ENCODE measurements at places on chromosomes 2 and 18.

- DNase-seq, result no peak
These were observed 124.2 kb downstream of the OLA1 start for GRCh38 chr2:174124181-174124580.

GRCh38 chr2:230900336-230900995 is 24.6 kb downstream of the GPR55 start:
- no peak for DNase-seq

GRCh38 chr2:67015681-67016080 is 381.5 kb upstream of the ETAA1 start:
- no peak for DNase-seq

- no peak for DNase-seq
These were observed 801.6 kb downstream of the MBD2 start for GRCh38 chr18:53422896-53423295.

DNA sequence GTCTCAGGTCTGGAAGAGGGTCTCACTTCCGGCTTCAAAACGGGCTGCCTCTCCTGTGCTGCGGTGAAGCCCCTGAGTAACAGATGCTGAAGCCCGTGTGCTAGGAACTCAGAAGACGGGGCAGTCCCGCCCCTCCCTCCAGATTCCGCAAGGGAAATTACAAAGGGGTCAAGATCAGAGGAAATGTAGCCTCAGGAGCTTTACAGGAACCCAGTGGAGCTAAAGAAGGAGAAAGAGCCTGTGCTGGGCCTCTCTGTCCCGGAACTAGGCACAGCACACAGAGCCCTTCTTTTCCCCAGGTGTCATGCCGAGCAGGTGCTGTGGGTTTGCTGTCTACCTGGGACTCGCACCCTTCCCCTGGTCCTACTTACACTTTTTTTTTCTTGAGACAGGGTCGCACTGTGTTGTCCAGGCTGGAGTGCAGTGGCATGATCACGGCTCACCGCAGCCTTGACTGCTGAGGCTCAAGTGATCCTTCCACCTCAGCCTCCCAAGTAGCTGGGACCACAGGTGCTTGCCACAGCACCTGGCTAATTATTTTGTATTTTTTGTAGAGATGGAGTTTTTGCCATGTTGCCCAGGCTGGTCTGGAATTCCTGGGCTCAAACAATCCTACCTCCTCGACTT is 72.7 kb upstream of the MAP4K4 start:
- DNase-seq, result no peak

DNA sequence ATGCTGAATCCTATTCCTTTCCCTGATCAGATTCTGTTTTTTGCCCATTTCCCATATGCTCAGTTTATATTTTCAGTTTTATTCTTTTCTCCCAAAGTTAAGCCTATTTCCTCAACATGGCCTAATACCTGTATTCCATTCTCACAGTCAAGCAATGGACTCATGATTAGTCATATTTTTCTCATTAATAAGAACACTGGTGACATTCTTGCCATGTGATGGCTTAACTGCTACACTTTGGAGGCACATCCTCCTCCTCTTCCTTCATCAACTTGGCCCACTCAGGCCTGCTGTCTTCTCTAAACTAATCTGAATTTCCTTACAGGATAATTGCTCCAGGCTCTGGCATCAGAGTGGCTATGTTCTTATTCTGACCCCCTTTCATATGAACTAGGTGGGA is 679.2 kb downstream of the NYAP2 start:
- DNase-seq, result no peak

GRCh38 chr18:58177004-58177717 is 133.1 kb downstream of the NEDD4L start:
- DNase-seq, result no peak

- peak; percentile 70 for DNase-seq
These were observed 14.7 kb upstream of the BCL11A start for GRCh38 chr2:60567919-60568768.

DNA sequence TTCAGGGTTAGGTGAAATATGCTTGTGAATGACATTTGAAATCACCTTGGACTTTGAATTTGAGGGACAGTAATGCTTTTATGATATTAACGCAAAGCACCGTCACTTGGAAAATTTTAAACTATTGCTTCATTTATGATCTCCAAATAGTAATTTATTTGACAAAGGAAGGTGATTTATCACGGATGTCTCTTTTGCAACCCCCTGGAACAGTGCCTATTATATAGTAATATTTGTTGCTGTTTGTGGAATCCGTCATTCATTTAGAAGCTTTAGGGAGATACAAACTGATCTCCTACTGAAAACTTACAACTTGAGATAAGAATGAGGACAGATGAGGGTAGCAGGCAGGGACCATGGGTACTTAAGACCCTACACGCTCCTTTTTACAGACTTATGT is 10.7 kb upstream of the ZEB2 start:
- DNase-seq, result no peak

DNA sequence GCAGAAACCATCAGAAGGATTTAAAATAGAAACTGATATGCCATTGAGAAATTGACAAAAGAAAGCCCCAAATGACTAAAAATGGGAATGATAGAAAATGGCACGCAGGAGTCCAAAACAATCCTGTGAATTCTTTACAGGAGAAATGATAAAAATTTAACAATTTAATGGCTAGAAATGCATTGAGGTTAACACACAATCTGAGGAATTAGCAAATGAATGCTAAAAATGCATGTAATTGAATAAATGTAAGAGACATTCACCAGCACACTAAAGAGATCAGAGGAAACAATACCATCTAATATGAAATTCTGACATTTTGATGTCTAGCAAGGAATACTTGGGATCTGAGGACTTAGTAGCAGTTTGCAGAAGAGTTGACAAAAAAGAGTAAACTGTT is 37.0 kb downstream of the MARCHF4 start:
- no peak for DNase-seq

GRCh38 chr2:28995765-28996750 is 15.0 kb downstream of the TOGARAM2 start:
- no peak for DNase-seq

DNA sequence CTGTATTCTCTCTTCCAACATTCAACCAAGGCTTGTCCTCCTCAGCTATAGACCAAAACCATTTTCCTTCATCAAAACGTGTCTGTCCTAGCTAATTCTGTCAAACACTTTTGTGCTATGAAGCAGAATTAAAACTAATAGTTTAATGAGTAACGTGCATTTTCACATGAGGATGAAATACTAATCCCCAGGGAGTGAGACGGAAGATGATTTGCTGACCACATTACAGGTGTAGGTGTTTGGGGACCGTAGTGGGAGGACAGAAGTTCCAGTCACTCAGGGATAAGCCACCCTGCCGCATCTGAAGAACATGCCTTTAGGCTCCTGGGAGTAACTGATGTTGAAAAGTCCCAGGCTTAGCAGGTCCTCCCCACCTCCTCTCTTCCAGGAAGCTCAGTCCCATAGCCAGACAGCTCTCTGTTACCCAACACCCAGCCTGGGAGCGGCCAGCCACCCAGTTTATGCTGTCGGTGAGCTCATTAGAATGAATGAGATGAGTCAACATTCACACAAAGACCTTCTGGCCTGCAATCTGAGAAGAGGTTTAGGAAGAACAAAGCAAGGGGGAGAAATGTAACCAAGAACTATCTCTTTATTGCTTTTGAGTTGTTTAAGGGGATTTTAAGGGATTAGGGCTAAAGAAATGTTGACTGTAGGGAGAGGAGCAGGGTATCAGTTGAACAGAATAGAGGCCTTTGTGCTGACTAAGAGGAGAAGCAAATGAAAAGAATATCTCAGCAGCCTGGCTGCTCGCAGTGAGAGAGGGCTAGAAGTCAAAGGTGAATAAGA is 122.5 kb downstream of the FOXI3 start:
- peak; percentile 69 for DNase-seq

- peak; percentile 99 for DNase-seq
These were observed 515.5 kb upstream of the MYT1L start for GRCh38 chr2:2846332-2847208.

GRCh38 chr2:207338220-207338607 is 172.5 kb upstream of the KLF7 start:
- no peak for DNase-seq

DNA sequence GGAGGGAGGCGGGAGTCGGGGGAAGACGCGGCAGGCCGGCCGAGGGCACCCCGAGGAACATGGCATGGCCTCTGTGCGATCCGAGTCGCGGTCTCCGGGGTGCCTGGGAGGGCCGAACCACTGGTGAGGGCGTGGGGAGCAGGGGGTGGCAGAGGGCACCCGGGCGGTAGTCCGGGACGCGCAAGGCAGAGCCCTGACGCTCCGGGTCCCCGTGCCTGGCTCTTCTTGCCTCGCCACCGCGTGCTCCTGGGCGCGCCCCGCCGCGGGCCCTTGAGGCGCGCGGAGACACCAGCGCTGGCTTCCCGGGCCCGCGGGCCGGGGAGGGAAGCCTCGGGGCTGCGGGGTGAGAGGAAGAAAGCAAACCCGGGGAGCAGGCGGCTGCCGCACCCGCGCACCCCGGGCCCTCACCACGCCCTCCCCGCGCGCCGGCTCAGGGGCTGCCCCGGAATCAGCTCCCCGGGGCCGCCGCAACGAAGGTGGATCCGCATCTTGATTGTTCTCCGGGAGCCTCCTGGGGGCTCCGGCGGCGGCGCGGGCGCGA is 4.3 kb downstream of the SOX11 start:
- DNase-seq, result peak; percentile 42

- DNase-seq, result peak; percentile 71
These were observed 297.8 kb upstream of the SESTD1 start for GRCh38 chr2:179562330-179562885.

GRCh38 chr18:22084547-22084946 is 84.8 kb upstream of the GATA6 start:
- no peak for DNase-seq

GRCh38 chr2:233075966-233076339 is 15.8 kb downstream of the INPP5D start:
- no peak for DNase-seq

- DNase-seq, result peak; percentile 16
These were observed 397.7 kb upstream of the HNRNPA3 start for GRCh38 chr2:176814740-176815367.

DNA sequence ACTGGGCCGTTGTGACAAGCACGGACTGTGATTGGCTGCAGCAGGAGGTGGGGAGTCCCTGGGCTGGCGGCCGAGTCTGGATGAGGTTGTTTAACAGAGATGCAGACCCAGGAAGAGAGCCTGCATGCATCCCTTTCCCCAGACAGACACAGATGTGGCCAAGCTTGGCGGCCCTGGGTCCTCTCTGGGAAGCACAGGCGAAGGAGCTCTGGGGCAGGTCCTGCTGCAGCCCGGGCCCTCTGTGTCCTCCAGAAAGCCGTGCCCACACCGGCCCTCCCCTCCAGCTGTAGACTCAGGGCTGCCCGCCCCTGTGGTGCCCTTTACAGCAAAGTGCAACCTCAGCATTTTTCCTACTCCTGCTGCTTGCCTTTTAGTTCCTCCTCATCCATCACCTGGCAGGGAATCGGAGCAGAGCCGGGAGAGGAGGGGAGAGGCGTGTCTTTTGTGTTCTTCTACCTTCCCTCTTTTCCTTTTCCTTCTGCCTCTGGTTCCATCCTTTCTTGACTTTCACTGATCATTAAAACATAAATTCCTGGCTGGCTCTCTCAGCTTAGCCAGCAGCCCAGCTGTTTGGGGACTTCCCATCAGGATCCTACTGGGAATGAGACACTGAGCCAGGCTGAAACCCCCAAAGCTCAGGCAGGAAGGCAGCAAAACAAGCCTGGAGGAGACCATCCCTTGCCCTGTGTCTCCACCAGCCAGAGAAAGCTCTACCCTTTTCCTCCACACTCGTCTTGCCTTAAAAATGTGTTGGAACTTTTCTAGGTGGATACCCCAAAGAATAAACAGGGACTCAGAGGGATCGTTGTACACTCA is 75.0 kb downstream of the CTIF start:
- no peak for DNase-seq

DNA sequence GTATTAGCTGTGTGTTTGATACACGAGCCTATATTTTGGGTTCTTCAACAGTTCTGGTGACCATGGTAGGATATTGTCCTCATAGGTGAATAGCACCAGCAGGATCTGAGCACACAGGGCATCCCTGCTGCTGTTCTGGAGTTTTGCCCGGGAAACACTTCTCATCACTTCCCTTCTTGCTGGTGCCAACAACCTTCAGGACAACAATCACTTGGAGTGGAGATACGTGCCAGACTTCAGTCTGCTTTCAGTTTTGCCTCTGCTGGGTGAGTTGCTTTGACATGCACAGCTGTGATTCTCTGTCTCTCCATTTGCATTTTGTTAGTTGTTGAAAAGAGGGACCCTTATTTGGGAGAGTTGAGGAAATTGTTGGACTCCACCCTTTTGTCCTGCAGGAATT is 1347.2 kb upstream of the DDX18 start:
- no peak for DNase-seq

DNA sequence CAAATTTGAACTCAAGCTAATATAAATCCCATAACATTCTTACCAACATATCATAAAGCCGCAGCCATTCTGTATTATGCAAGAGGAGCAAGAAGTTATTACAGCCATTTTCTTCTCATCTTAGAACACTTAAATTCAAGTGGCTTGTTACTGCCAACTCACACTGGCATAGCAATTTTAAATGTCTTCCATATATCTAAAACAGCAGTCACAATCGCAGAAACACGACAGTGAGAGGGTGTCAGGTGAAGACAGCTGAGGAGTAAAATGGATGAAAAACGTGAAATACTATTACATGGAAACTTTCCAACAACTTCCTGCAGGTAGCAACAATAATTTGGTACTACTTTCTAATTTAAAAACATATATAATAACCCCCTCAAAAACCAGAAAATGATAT is 17.9 kb downstream of the PPP3R1 start:
- DNase-seq, result no peak

- DNase-seq, result no peak
These were observed 670.7 kb downstream of the ERBB4 start for GRCh38 chr2:211867845-211868451.

DNA sequence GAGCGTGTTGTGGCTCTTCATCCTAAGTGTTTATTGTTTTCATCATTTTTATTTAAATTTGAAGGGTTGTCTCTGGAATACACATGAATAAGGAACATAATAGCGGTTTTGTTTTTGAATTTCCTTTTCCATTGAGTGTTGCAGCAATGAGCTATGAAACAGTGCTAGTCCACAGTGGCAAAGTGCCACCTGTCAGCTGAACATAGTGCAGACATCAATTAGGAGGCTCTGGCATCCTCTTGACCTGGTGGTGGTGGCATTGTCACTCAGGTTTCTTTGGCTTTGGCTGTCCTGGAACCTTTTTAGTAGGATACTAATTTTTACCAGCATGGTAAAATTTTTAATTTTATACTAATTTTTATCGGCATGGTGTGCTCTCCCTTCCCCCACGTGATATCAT is 63.2 kb downstream of the UGGT1 start:
- DNase-seq, result no peak
